Right cardiac atrium (tissue), 5 donors: ENCODE measurements at places on chromosomes 13 and 19. TPM values are rescaled to one million over a fixed set of nuclear protein-coding genes. Genes with fewer than 3 reads are reported as not detected.

LILRB4 gene
- total RNA-seq, result 5.3 TPM

TSEN34 gene
- total RNA-seq, result 17.6 TPM

STOML3 gene
- total RNA-seq, result not detected

OR7C1 gene
- total RNA-seq, result not detected

HSPB6 gene
- 107 TPM for total RNA-seq

SIGLEC11 gene
- 1.6 TPM for total RNA-seq

APOE gene
- total RNA-seq, result 82.7 TPM

PRDX2 gene
- 650 TPM for total RNA-seq

SULT2B1 gene
- 0.76 TPM for total RNA-seq

GJB2 gene
- total RNA-seq, result not detected

UFM1 gene
- 33.4 TPM for total RNA-seq

KLF12 gene
- 15.6 TPM for total RNA-seq

DMWD gene
- 87.1 TPM for total RNA-seq

IFNL1 gene
- not detected for total RNA-seq

ZIC2 gene
- not detected for total RNA-seq

BICRA gene
- 9.7 TPM for total RNA-seq

SLC25A41 gene
- total RNA-seq, result 0.54 TPM

DCLK1 gene
- 16.1 TPM for total RNA-seq

SIGLEC9 gene
- 6.0 TPM for total RNA-seq

TMEM255B gene
- total RNA-seq, result 8.8 TPM

EFNA2 gene
- not detected for total RNA-seq

SIGLEC5 gene
- total RNA-seq, result 0.88 TPM

FGF22 gene
- not detected for total RNA-seq

FOSB gene
- 16.3 TPM for total RNA-seq

IGFL3 gene
- total RNA-seq, result not detected

ZNF816 gene
- 4.8 TPM for total RNA-seq

UPF1 gene
- 40.0 TPM for total RNA-seq

TNFSF13B gene
- 2.5 TPM for total RNA-seq

ZNF28 gene
- total RNA-seq, result 6.9 TPM

MISP3 gene
- total RNA-seq, result 8.9 TPM

A1BG gene
- total RNA-seq, result 24.0 TPM

POU2F2 gene
- 1.6 TPM for total RNA-seq

FBXO17 gene
- 11.9 TPM for total RNA-seq
